Astrocyte of the spinal cord (primary cell): ENCODE measurements at places on chromosomes 5 and 9.

GRCh38 chr9:38687992-38688391, 31.9 kb downstream of the FAM240B start:
- no peak for DNase-seq

DNA sequence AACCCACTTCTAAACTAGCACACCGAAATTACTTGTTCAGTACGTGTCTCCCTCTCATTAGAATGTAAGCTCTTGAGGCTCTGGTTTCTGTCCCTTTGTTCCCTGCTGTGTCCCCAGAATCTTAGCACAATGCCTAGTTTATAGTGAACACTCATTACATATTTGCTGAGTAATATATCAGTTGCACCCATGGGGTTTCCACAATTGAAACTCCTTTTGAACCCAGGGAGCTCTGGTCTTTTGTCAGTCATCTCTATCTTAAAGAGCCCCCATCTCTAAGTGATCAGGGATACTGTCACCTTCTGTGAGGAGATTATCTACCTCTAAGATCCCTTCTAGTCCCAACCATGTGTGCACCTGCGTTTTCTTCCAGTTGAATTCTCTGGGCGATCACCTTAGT, 12.8 kb downstream of the CAMK4 start:
- DNase-seq: no peak

DNA sequence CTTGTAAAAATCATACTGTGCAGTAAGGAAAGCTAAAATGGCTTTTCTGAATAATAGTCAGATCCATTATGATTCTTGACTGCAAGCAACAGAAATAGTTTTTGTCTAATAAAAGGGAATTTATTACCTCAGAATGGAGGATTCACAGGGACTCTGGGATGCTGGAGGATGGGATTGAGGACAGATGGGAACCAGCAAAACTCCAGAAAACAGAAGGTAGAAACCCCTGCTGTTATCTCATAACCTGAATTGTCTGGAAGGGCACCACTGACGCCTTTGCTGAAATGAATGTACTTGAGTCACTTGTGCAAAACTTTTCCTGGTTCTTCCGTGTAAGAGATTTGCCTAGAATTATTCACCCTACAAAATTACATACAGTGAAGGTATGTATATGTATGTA, 58.6 kb upstream of the DMAC1 start:
- no peak for DNase-seq

GRCh38 chr5:37841203-37841602, 1.4 kb upstream of the GDNF start:
- DNase-seq: no peak

DNA sequence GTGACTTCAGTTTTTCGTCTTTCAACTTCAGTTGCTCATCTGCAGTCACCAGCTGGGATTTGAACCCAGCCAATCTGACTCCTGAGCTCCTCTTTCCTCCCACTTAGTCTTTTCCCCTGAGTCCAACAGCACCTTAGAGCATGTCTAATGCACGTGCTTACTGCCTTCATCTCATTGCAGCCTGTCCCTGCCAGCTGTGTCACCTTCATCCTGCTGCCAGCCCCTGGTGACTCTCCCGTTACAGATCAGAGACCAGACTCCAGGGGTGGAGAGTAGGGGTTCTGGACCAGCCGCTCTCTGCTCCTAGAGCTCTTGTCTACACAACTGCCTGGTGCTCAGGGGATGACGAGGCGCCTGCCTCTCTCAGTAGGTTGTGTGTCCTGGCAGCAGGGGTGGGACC, 132.9 kb upstream of the LMX1B start:
- DNase-seq: no peak
